ENCODE measurements at places on chromosomes 2 and 18.

DNA sequence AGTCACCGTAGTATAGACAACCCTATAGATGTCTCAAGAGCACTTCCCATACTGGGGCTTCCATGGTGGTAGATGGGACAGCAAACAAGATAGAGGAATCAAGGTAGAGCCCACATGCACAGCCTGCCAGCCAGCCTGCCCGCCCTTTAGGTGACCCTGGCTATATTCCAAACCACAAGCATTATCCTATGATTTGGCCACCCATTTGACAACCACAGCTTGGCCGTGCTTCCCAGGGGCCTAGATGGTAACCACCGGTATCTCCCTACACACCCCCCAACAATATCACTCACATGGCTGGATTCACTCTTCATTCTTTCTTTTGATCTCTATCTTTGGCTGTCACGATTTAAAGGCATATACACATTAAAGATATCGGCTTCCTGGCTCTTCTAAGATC is 85.3 kb downstream of the CDK15 start:
- no peak for DNase-seq

DNA sequence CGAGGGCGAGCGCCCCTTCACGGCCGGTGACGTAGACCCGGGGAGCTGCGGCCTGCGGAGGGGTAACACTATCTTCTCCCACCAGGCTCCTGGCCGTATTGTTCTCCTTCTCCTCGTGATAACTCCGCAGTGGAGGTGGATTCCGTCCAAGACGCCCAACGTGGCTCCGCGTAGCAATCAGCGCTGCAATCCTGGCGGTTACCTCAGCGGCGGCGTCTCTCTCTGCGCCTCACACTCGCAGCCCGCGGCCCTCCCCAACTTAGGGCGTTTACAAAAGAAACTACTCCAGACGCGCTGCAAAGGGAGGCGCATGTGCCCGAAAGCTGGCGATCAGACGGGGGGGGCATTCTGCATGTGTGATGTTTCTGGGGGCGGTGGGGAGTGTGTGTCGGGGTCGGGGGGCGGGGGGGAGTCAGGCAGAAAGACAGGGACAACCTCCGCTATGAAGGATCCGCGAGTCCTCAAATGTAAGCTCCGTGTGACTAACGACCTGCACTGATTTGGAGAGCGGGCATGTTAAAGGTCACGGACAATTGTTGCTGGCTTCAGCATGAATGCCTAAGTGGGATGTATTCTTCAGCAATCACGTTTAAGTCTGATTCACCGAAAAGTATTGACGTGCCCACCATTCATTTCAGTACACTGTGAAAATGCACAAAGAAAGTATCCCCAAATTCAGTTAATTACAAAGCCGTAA is 1.3 kb upstream of the ZNF516 start:
- DNase-seq, result peak; percentile 66

DNA sequence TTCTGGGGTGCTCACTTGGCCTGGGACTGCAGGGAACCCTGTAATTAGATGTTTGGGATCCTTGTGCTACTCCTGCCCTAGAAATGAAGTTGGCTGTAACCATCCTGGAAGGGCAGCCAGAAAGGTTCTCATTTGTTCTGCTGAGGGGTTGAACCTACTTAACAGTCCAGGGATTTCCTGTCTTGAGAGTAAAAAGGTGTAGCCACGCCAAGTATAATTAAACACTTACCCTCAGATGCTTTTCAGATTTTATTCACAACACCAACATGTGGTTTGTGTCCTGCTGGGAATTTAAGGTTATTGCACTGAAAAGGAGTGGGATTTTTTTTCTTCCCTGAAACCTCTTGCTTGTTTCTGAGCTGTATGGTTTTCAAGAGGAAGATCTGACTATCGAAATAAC is 222.4 kb upstream of the APCDD1 start:
- DNase-seq, result no peak

GRCh38 chr2:68505603-68506159 is 38.3 kb downstream of the APLF start:
- no peak for DNase-seq

DNA sequence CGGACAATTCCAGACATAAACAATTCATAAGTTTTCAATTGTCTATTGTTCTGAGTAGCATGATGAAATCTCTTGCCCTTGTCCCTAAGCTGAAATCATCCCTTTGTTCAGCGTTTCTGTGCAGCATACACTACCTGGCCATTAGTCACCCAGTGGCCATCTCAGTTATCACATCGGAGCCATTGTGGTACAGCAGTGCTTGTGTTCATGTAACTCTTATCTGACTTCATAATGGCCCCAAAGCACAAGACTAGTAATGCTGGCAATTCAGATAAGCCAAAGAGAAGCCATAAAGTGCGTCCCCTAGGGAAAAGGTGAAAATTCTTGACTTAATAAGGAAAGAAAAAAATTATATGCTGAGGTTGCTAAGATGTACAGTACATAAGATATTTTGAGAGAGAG is 127.2 kb downstream of the FHOD3 start:
- DNase-seq, result no peak

GRCh38 chr2:177147093-177147694 is 65.4 kb upstream of the HNRNPA3 start:
- no peak for DNase-seq

Measured in tibial nerve (tissue), 4 donors.